ENCODE measurements at places on chromosomes 3 and 15. TPM values are rescaled to one million over a fixed set of nuclear protein-coding genes. Genes with fewer than 3 reads are reported as not detected.
A peak's percentile ranks its signal among the peaks of the same experiment; 100 is the strongest.

GRCh38 chr3:10017636-10018292 is 8.5 kb upstream of the FANCD2 start:
- no peak overlapping the region for H3K27ac ChIP-seq
- peak; percentile 55 for DNase-seq
- peaks cover 18% of the 10 kb centered on the region for H3K4me1 ChIP-seq
- no peaks in the 10 kb centered on the region for H3K27me3 ChIP-seq
- H3K4me3 ChIP-seq = no peak overlapping the region

DNA sequence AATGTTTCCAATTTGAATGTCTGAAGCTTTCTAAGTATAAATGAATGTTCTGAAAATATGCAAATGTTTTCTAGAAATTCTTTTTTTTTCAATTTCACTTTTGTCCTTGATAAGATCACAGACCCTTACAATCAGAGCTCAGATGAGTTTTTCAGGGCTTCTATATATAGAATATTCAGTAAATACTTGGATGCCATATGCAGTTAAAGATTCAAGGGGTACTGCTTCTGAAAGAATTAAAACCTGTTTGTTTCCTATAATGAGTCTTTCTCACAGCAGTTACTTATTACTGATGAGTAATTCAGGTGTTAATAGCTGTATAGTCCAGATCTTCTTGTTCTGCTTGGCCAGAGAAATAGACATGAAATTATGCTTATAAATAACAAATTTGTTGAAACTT is 812.6 kb downstream of the ZPLD1 start:
- H3K4me1 ChIP-seq = no peaks in the 10 kb centered on the region
- H3K27ac ChIP-seq = no peak overlapping the region
- no peak overlapping the region for H3K4me3 ChIP-seq
- no peak for DNase-seq

DNA sequence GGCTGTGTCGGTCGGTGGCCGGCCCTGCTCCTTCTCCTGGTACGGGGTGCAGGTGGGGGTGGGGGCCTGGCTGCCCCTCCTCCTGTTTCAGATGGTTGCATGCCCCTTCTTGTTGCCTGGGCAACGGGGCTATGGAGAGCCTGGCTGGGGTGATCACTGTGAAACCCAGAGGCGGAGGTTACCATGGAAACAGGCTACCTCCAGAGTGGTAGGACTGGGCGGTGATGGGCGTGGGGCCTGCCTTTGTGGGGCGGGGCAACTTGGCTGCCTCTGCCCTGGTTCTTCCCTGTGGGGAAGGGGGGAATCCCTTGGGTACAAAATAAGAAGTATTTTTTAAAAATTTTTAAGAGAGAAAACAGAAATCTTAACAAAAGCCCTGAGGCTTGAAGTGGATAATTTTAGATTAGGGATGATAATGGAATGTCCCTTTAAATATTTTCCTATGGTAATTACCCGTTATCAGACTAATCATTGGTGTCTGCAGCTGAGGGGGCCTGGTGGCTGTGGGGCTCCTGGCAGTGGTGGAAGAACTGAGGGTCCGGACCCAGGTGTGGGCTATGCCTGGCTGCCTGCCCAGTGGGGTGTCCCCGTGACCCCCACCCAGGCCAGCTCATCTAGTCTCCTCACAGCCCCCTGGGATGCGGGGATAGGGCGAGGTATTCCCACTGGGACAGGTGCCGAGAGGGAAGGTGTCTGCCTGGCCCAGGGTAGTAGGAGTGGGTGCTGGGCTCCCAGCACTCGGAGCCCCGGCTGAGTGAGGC is 32.5 kb downstream of the PLXNA1 start:
- no peak overlapping the region for H3K4me3 ChIP-seq
- no peak for DNase-seq
- H3K27me3 ChIP-seq = no peaks in the 10 kb centered on the region
- no peaks in the 10 kb centered on the region for H3K36me3 ChIP-seq

GRCh38 chr15:85125056-85125661 is 143.5 kb downstream of the PDE8A start:
- no peak for DNase-seq
- H3K4me3 ChIP-seq = no peak overlapping the region
- no peaks in the 10 kb centered on the region for H3K27me3 ChIP-seq
- H3K4me1 ChIP-seq = peaks cover 7% of the 10 kb centered on the region
- no peak overlapping the region for H3K27ac ChIP-seq

GRCh38 chr15:58174709-58175108 is 36.5 kb downstream of the AQP9 start:
- no peak overlapping the region for H3K27ac ChIP-seq
- H3K4me3 ChIP-seq = no peak overlapping the region
- DNase-seq = no peak
- H3K27me3 ChIP-seq = peaks cover 24% of the 10 kb centered on the region
- no peaks in the 10 kb centered on the region for H3K4me1 ChIP-seq
- H3K36me3 ChIP-seq = no peaks in the 10 kb centered on the region

- no peak overlapping the region for H3K4me3 ChIP-seq
- no peaks in the 10 kb centered on the region for H3K27me3 ChIP-seq
- H3K27ac ChIP-seq = no peak overlapping the region
- peaks cover 49% of the 10 kb centered on the region for H3K36me3 ChIP-seq
Observed at GRCh38 chr3:10088256-10088655, 19.8 kb downstream of the FANCD2OS start.

LDHAL6B gene
- total RNA-seq = not detected

IQCF5 gene
- not detected for total RNA-seq

PLSCR4 gene
- total RNA-seq = 0.31 TPM

All from activated CD8-positive, alpha-beta T cell treated with anti-CD3 and anti-CD28 coated beads, Interleukin-2, amount 10 ng/mL, durations not matched to agents 7 days and 5 days (primary cell).